CD4-positive, alpha-beta T cell treated with Interleukin-1 beta for 1 hour (primary cell): ENCODE measurements at places on chromosomes 3 and 15.

GRCh38 chr15:90063770-90064247, 38.5 kb downstream of the IDH2 start:
- peak; percentile 22 for DNase-seq

DNA sequence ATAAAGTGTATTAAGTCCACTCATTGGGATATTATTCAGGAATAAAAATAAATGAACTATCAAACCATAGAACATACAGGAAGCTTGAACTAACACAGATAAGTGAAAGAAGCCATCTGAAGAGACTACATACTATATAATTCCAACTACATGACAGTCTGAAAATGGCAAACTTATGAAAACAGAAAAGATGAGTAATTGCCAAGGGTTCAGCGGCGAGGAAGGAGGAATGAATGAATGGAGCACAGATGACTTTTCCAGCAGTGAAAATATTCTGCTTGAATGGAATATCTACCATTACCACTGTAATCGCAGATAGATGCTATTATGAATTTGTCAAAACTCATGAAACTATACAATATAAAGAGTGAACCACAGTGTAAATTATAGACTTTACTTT, 79.7 kb downstream of the PEAK1 start:
- no peak for DNase-seq

- DNase-seq = no peak
These were observed 34.1 kb upstream of the SEC22A start for GRCh38 chr3:123167686-123168085.

DNA sequence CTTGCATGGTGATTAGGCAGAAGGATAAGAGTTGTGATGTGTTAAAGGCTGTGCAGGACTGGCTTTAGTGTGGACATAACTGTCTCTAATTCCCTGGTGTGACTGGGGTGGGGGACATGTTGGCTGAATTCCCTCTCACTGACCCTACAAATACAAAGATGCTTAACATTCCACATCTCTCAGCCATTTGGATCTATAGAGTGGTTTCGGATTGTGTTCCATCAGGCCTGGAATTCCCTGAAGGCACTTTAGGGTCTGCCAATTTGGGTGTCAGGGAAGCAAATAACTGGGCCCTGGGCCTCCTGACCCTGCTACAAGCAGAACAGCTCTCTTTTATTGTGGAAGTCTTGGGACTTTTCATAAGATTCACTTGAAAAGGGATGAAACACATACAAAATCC, 56.2 kb downstream of the ARHGEF26 start:
- DNase-seq = no peak

- DNase-seq = no peak
These were observed 115.0 kb upstream of the VEPH1 start for GRCh38 chr3:157618075-157618760.

DNA sequence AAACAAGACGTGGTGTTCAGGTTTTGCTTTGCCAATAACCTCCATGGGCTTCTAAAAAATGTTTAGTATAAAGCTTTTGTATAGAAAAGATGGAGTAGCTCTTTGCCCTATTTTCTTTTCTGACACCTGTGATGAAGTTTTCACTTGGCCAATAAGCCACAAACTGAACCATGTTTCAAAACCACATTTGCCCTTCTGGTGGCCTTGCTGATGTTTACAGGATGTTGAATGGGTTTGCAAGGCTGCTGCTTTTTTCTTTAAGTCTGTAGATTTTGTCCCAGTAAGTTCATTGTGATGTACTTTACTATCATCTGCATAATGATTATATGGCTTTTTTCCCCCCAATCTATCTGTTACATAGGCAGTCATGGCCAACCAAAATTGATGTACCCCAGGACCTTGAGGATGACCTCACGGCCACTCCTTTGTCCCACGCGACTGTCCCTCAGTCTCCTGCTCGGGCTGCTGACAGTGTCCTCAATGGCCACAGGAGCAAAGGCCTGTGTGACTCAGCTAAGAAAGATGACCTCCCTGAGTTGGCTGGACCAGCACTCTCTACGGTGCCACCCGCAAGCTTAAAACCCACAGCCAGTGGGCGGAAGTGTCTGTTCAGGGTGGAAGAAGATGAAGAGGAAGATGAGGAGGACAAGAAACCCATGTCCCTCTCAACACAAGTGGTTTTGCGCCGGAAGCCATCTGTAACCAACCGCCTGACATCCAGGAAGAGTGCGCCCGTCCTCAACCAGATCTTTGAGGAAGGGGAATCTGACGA, 60.8 kb downstream of the SNRK start:
- DNase-seq = peak; percentile 72

GRCh38 chr3:104005815-104006214, 1360.9 kb upstream of the ALCAM start:
- no peak for DNase-seq

DNA sequence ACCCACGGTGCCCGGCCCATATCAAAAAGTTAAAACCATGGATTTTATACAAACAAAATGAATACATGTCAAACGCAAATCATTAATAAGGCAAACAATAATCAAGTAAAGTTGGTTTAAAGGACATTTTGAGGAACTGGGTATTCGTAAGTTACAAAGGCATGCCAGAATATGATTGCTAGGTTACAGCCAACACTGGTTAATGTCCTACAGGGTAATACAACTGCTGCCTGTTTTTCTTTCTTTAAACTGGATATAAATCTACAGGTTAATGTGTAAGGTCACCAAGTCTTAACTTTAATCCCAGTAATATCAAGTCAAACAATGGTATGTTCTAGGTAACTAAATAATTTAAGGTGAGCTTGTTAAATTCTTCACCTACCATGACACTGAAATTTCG, 166.1 kb downstream of the PTPRG start:
- no peak for DNase-seq

DNA sequence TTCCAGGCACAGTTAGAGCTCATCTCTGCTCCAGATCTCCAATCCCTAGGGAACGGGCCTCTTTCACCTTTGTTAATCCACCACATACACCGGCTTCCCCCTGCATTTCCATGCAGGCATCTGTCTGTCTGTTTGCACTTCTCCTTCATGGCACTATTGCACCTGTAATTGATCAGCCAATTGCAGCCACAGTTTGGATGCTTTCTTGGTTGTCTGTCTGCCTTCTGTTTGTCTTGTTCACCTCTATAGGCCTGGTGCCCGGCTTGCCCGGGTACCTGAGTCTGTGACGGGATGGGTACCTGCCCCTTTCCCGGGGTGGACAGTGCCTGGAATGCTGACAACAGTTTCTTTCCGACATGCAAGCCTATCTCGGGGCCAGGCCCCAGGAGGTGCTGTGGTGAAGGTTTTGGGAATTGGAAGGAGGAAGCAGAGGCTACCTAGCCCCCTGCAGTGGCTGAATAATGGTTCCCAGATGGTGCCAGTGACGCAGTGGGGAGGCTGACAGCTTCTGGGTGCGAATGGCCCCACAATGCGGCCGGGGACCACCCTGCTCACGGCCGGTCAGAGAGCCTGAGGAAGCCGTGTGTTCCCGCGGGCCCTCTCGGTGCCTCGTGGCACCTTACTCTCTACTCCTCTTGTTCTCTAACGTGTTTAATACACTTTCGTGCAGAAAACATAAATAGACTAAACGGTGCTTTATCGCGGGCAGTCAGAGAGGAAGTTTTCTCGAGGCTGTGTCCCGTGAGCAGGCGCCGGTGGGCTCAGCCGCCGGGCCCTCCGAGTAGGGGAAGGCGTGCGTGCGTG, 31.3 kb upstream of the RAB6B start:
- DNase-seq = no peak
